Common myeloid progenitor, CD34-positive (primary cell): ENCODE measurements at places on chromosomes 13 and 19.
A peak's percentile ranks its signal among the peaks of the same experiment; 100 is the strongest.

- no peak overlapping the region for H3K27ac ChIP-seq
- H3K4me3 ChIP-seq: no peak overlapping the region
- H3K4me1 ChIP-seq: peaks cover 13% of the 10 kb centered on the region
- no peaks in the 10 kb centered on the region for H3K36me3 ChIP-seq
Observed at GRCh38 chr19:48400018-48400742, 6.7 kb downstream of the GRIN2D start.

- no peaks in the 10 kb centered on the region for H3K27me3 ChIP-seq
- no peak overlapping the region for H3K27ac ChIP-seq
- DNase-seq: no peak
- no peak overlapping the region for H3K4me3 ChIP-seq
- H3K4me1 ChIP-seq: no peaks in the 10 kb centered on the region
Observed at GRCh38 chr13:79212064-79212619, 193.9 kb downstream of the RBM26 start.

DNA sequence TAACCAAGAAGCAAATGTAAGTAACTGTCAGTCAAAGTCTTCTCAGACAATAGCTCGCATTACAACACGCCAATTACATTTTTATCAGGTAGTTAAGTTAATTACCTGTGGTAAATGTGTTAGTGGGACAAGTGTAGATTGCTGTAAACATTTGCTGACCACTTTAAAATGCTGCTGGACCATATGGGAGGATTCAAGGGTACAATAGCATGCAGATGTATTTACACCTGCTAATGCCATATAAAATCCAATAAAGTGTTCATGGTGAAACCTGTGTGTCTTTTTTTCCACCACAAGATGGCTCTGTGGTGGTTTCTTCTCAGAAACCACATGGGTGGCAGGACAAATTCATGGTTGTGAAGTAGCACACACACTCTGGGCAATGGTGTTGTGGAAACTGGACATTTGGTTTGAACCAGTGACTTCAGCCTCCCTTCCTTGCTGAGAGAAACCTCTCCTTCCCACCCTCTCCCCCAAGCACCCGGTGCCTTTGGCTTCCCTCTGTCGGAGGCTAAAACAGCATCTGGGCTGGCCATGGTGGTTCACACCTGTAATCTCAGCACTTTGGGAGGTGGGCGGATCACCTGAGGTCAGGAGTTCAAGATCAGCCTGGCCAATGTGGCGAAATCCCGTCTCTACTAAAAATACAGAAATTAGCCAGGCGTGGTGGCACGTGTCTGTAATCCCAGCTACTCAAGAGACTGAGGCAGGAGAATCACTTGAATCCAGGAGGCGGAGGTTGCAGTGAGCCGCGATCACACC is 18.1 kb upstream of the GTF3A start:
- no peaks in the 10 kb centered on the region for H3K4me1 ChIP-seq
- H3K27me3 ChIP-seq: no peaks in the 10 kb centered on the region
- peak; percentile 71 for DNase-seq
- H3K27ac ChIP-seq: no peak overlapping the region

DNA sequence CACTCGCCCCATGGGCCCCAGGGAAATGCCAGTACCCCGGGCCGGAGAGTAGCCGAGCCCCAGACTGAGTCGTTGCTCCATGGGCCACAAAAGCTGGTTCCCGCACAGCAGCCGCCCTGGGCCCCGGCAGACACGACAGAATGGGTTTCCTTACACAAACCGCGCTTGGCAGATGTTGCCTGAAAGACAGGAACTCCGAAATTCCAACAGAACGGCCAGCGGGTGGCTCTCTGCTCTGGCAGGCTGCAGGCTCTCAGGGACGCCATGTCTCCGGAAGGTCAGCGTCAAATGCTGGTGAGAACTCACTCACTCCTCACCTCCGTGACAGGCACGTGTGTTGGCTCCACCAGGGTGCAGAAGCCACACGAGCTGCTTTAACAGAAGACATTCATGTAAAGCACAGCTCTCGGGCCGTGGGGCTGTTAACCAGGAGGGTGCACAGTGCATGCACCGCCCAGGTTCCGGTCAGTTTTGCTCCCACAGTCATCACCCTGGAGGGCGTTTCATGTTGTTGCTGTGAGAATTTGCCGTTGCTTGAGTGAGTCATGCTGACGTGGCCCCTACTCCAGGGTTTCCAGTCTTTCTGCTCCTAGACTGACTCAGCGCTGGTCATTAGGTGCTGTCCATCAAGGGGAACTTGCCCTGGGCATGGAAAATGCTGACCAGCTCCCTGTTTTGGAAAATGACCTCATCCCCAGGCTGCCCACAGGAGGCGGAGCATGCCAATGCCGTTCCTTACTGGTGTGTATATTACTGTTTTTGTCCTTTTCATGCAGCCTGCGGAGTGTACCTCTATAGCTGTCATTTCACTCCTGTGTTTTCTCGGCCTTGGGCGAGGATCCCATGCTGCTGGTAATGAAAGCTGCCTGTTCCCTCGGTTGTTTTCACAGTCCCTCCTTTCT is 44.8 kb downstream of the ANKRD10 start:
- H3K27ac ChIP-seq: peak overlapping the region; percentile 63
- peak overlapping the region; percentile 63 for H3K4me3 ChIP-seq
- peaks cover 14% of the 10 kb centered on the region for H3K4me1 ChIP-seq
- peaks cover 62% of the 10 kb centered on the region for H3K27me3 ChIP-seq

GRCh38 chr13:89150362-89150761 is 1479.2 kb downstream of the SLITRK5 start:
- DNase-seq: no peak
- H3K4me1 ChIP-seq: no peaks in the 10 kb centered on the region
- no peaks in the 10 kb centered on the region for H3K36me3 ChIP-seq

- no peaks in the 10 kb centered on the region for H3K4me1 ChIP-seq
- no peaks in the 10 kb centered on the region for H3K27me3 ChIP-seq
- H3K27ac ChIP-seq: no peak overlapping the region
- peaks cover 28% of the 10 kb centered on the region for H3K36me3 ChIP-seq
Observed at GRCh38 chr19:37763488-37763887, 15.9 kb downstream of the ZNF573 start.

DNA sequence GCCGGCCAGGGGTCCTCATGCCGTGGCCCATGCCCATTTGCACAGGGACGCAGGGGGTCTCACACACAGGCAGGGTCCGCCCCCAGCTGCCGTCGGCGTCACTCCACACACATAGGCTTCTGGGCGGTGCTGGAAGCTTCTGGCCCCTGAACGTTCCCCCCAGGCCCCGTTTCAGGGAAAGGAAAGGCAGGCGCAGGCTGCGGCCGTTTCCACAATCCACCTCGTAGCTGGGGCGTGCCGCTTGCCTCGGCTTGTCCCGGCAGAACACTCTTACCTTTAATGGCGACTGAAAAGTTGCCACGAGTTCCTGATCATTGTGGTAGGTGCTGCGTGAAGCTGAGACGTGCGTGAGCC is 53.4 kb downstream of the MCF2L start:
- no peaks in the 10 kb centered on the region for H3K36me3 ChIP-seq
- H3K27me3 ChIP-seq: no peaks in the 10 kb centered on the region
- H3K4me1 ChIP-seq: peaks cover 2% of the 10 kb centered on the region
- H3K27ac ChIP-seq: no peak overlapping the region
- no peak for DNase-seq
- no peak overlapping the region for H3K4me3 ChIP-seq

DNA sequence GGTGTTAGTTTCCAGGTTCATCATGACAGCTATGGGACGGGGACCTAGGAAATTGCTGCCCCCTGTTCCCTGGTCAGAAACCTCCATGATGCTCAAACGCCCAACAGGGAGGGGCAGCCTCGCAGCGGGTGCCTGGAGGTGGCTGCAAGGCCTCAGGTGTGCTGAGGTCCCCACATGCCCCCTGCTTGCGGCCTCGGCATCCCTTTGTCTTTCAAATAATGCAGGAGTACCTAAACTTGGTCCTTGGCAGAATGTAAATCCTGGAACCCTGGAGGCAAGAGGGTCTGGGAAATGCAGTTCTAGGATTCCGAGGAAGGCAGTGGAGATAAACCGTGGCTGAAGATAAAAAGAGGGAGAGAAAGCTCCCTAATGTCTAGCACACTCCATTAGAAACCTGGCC is 52.4 kb downstream of the SKA3 start:
- H3K27ac ChIP-seq: no peak overlapping the region
- H3K36me3 ChIP-seq: no peaks in the 10 kb centered on the region
- no peaks in the 10 kb centered on the region for H3K27me3 ChIP-seq
- DNase-seq: no peak
- H3K4me1 ChIP-seq: no peaks in the 10 kb centered on the region

- no peaks in the 10 kb centered on the region for H3K4me1 ChIP-seq
- no peak overlapping the region for H3K4me3 ChIP-seq
- no peak overlapping the region for H3K27ac ChIP-seq
Observed at GRCh38 chr13:99636728-99637353, 135.6 kb downstream of the TM9SF2 start.

DNA sequence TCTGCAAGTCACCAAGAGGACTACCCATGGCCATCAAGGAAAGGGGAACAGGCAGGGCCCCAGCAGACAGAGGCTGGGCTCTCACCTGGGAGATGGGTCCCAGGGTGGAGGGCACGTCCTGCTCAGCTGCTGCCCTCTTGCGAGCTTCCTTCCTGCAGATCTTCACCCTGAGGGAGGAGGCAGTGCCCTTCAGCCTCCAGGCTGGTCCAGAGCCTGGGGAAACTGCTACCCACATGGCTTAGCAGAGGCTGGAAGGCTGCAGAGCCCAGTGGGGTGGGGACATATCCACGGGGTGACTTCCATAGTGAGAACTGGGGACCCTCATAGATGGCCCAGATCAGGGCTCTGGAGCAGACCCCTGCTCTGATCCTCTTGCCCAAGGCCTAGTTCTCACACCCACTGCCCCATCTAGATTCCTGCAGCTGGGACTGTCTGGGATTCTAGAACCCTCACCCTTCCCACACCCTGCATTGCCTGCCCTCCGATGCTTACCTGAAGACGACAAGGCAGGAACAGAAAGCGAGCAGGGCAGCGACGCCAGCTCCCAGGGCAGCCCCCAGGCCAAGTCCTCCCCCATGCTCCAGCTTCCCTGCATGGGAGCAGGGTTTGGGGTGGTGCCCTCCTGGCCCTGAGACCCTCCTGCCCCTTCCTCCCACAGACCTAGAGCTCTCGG is 9.0 kb downstream of the SIGLEC11 start:
- no peak overlapping the region for H3K27ac ChIP-seq
- peaks cover 13% of the 10 kb centered on the region for H3K4me1 ChIP-seq
- no peak for DNase-seq

- no peaks in the 10 kb centered on the region for H3K4me1 ChIP-seq
- H3K4me3 ChIP-seq: no peak overlapping the region
- DNase-seq: no peak
Observed at GRCh38 chr13:98252931-98253470, 75.9 kb upstream of the RNF113B start.

DNA sequence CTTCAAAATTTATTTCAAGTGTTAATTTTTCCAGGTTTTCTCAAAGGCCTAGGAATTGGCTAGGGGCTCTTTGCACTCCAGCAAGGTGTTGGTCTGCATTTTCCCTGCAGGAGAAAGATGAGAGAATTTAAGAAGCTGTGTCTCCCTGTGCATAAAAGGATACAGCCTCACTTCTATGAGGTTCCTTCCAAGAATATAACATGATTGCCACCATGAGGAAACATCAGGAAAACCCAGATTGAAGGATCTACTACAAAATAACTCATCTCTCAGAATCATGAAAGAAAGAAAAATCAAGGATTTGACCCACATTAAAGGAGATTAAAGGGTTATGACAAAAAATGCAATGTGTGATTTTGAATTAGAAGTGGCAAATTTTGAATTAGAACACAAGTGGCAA is 69.9 kb downstream of the RUBCNL start:
- no peak overlapping the region for H3K27ac ChIP-seq
- no peaks in the 10 kb centered on the region for H3K27me3 ChIP-seq

GRCh38 chr13:61013796-61014195 is 401.9 kb downstream of the PCDH20 start:
- H3K4me3 ChIP-seq: no peak overlapping the region
- no peaks in the 10 kb centered on the region for H3K4me1 ChIP-seq
- no peak for DNase-seq
- peaks cover 2% of the 10 kb centered on the region for H3K27me3 ChIP-seq
- no peaks in the 10 kb centered on the region for H3K36me3 ChIP-seq

DNA sequence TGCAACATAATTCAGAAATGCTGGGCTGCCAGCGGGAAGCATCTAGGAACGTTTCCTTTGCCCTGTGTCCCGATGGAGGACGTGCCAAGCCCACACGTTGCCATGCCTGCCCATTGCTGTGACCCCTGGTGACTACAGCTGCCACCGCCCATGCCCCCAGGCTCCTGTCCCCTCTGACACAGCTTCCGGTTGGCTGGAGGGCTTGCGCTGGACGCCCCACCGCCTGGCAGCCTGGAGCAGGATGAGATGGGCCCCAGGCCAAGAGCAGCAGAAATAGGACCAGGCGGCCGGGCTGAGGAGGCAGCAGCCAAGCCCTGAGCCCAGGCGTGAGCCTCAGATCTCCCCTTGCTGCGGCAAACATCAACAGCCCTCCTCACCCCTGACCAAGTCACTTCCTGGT is 125.9 kb downstream of the COL4A2 start:
- no peak for DNase-seq
- peaks cover 36% of the 10 kb centered on the region for H3K27me3 ChIP-seq
- no peaks in the 10 kb centered on the region for H3K36me3 ChIP-seq

GRCh38 chr19:30437869-30438268 is 65.7 kb downstream of the ZNF536 start:
- peaks cover 6% of the 10 kb centered on the region for H3K27me3 ChIP-seq
- no peak overlapping the region for H3K4me3 ChIP-seq
- no peaks in the 10 kb centered on the region for H3K4me1 ChIP-seq
- no peak overlapping the region for H3K27ac ChIP-seq
- no peaks in the 10 kb centered on the region for H3K36me3 ChIP-seq

GRCh38 chr13:93635616-93636032 is 409.0 kb downstream of the GPC6 start:
- H3K36me3 ChIP-seq: no peaks in the 10 kb centered on the region
- H3K4me1 ChIP-seq: no peaks in the 10 kb centered on the region
- DNase-seq: no peak
- no peak overlapping the region for H3K4me3 ChIP-seq
- H3K27me3 ChIP-seq: no peaks in the 10 kb centered on the region

DNA sequence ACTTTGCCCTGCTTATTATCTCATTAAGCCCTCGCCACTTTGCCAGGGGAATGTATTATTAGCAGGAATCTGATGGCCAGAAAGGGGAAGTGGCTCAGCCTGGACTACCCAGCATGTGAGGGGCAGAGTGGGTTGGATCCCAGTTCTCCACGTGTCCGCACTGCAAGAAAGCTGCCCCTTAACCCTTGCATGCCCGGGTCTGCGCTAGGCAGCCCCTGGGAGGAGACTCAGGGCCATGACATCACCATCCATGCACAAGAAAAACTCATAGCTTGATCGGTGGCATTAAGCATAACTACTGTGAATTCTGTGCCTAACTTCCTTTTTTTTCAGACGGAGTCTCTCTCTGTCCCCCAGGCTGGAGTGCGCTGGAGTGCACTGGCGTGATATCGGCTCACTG is 8.9 kb downstream of the CACNG8 start:
- no peaks in the 10 kb centered on the region for H3K36me3 ChIP-seq
- peaks cover 20% of the 10 kb centered on the region for H3K27me3 ChIP-seq
- H3K4me1 ChIP-seq: no peaks in the 10 kb centered on the region

DNA sequence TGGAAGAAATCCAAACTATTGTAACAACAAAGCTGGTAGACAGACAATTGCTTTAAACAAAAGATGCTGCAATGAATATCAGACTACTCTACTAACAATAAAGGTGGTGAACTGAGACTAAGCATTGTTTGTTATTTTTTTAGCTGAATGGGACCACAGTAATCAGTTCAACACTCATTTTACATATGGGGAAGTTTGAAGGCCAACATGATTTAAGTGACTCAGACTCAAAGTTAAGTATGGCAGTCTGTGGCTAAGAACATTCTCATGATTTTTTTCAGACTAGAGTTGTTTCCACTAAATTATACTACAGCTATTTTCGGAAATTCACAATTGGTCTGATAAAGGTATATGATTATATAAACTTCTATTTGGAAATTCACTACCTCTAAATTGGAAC is 10.4 kb downstream of the EXOSC8 start:
- DNase-seq: no peak
- no peaks in the 10 kb centered on the region for H3K27me3 ChIP-seq
- H3K4me1 ChIP-seq: no peaks in the 10 kb centered on the region
- H3K4me3 ChIP-seq: no peak overlapping the region
